Activated CD8-positive, alpha-beta memory T cell treated with anti-CD3 and anti-CD28 coated beads for 48 hours (primary cell): ENCODE measurements at places on chromosomes 16 and 17.

DNA sequence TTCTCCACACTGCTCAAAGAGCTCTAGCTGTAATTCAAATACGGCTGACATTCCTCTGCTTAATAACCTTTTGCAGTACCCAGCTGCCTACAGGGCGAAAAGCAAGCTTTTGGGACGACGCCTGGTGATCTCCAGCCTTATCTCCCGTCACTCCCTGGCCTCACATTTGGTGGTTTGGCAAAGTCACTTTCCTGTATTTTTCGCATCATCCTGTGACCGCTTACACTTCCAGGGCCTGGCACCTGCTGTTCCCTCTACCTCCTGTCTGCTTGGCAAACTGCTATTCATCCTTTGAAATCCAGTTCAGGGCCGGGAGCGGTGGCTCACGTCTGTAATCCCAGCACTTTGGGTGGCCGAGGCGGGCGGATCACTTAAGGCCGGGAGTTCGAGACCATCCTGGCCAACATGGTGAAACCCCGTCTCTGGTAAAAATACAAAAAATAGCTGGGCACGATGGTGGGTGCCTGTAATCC is 2.7 kb upstream of the BHLHA9 start:
- DNase-seq = no peak

GRCh38 chr17:78044280-78044835 is 84.2 kb downstream of the TMC6 start:
- no peak for DNase-seq

GRCh38 chr17:41784207-41784744 is 2.2 kb downstream of the JUP start:
- no peak for DNase-seq

- DNase-seq = no peak
Observed at GRCh38 chr17:38421171-38421841, 7.0 kb upstream of the ARHGAP23 start.

DNA sequence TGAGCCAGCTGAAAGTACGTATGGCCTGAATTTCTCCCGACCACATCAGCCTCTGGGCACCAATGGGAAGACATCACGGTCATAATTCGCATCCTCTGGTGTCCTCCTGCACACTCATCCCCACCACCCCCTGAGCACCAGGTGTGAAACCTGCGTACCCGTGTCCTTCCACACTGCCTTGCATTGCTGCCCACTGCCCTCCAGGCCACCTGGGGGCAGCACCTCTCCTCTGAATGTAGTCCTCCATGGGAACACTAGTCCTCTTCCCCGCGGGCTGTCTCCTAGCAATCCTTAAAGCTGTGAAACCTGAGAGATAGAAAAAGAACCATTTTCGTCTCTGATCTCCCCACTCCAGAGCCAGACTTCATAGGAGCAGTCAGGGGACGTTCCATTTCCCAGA is 125.5 kb downstream of the ZNF18 start:
- DNase-seq = no peak

GRCh38 chr16:53855511-53855910 is 151.6 kb downstream of the FTO start:
- no peak for DNase-seq

DNA sequence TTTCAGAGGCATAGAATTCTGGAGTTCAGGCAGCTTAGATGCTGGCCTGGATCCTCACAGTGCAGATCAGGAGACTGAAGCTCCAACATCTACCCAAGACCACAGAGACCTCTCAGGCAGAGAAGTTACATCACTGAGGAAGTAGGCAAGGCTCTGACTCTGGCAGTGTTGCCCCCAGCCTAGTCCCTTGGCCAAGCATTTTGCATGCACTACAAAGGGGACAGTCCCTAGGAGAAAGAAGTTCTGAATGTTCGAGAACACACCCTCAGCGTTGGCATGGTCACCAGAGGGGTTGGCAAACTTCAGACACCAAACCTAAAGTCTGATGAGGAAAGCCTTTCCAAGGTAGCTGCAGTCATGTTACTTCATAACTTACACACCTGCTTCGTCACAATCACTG is 2.5 kb downstream of the RANBP10 start:
- no peak for DNase-seq

DNA sequence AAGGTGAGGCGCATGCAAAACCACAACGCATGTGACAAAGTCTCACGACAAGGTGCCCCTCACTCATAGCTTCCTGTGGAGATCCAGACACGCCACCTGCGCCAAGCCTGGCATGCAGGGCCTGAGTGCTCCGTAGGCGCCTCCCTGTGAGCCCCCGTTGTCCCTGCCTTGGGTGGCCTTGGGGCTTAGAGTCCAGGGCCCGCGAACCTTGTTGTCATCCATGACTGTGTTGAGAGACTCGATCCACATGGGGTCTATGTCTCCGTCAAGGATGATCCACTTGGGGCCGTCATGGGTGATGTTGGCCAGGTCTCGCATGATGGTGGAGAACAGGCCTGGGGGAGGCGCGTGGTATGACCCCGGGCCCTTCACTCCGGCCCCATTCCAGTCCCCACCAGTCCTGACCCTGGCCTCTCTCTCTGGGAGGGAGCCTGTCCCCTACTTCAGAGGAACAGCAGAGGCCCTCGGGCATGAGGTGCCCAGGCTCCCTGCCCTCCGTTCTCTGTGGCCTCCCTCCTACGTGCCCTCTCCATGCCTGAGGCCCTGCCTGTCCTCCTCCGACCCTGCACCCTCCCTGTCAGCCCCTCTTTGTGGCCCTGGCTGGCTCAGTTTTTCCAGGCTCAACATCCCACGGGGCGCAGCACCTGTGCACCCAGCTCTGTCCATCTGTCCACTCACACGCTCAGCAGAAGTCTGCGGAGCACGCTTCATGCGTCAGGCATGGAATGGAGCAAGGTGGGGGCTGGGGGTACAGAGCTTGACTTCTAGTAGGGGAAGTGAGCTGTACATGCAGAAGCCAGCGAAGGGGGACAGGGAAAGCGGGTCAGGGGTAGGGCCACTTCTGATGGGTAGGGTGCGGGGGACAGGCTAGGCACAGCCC is 85.7 kb downstream of the DNAH17 start:
- DNase-seq = no peak

DNA sequence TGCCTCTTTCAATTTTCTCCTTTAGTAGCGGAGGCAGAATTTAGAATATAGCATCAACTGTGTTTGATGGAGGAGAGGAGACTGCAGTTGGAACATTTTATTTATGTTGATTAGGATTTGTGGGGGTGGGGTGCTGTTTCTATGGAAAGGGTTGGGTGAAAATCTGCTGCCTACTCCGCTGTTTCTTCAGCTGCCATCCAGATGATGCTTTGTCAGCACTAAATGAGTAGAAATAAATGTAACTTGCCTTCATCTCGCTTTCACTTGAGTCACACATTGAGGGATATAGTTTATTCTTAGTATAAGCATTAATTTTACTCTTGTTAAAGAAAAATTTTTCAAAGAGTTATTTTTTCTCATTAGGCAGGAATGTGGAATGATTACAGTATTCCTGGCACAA is 42.1 kb downstream of the ABHD15 start:
- no peak for DNase-seq

GRCh38 chr16:71536752-71537499 is 10.7 kb downstream of the CHST4 start:
- no peak for DNase-seq

DNA sequence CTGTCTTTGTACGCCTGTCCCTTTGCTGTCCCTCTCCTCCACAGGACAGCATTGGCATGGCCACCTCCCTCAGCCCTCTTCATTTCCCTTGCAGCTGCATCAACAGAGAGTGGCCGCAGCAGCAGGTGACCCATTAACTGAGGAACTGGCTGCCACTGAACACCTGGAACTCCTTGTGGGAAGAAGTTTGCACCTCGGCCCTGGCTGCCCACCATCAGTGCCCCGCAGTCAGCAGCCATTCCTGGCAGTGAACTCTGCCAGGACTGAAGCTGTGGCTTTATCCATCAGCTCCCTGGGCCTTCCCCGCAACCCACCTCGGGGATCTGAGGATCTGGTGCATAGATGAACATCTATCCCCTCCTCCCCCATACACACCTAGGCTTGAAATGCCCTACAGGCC is 13.1 kb upstream of the RNF135 start:
- no peak for DNase-seq

DNA sequence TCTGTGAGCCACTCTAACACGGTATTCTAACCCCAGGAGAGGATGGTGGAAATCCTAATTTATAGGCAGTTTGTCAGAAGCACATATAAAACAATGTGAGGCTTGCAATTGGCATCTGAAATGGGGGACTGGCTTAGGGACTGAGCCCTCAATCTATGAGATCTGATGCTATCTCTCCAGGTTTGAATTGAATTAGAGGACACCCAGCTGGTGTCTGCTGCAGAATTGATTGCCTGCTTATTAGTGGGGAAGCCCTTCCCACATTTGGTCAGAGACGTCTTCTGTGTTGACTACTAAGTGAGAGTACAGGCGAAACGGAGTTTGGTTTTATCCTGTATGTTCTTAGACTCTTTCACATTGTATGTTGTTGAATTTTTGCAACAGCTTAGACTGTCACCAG is 13.6 kb upstream of the TMIGD1 start:
- no peak for DNase-seq
